ENCODE measurements at places on chromosomes 11 and 22.

DNA sequence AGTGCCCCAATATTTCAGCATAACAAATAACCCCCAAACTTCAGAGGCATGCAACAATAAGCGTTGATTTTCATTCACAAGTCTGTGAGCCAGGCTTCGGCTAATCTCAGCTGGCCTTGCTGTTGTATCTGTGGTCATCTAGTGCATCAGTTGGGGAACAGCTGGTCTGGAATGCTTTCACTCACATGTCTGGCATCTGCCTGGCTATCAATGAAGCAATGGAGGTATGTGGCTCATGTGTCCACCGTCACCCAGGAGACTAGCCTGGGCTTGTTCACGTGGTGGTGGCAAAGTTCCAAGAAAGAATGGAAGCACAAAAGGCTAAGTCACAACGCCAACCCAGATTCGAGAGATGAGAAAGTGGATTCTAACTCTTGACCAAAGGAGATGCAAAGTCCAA, 304.8 kb upstream of the ISX start:
- DNase-seq: no peak

- no peak for DNase-seq
Measured at GRCh38 chr22:46004105-46004866, 27.3 kb upstream of the WNT7B start.

DNA sequence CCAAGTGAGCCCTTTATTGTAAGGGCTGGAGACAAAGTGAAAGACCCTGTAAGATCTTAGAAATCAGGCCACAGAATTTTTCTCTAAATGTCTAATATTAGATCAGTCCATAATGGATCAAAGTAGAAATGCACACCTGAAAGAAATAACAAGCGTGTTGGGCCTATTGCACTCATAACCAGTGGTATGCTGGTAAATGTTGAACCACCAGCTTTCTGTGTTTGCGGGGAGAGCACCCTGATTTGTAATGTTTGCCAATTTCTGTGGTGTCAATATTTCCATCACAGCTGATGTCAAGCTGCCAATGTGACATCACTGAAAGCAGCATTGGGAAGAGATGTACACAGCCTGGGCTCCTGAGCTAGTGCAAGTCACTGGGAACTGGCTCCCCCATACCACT, 46.2 kb downstream of the ENDOD1 start:
- no peak for DNase-seq

DNA sequence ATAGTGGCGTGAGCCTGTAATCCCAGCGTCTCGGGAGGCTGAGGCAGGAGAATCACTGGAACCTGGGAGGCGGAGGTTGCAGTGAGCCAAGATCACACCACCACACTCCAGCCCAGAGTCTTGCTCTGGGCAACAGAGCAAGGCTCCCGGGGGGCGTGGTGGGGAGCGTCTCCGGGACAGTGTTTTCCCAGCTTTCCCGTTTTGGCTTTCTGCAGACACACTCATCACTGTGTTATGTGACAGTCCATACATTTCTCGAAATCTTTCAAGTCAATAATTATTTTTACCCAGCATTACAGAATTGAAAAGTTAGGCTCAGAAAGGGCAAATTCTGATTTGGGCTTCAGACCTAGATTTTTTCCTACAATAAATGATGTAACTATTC, 31.7 kb downstream of the NEAT1 start:
- DNase-seq: peak; percentile 20

DNA sequence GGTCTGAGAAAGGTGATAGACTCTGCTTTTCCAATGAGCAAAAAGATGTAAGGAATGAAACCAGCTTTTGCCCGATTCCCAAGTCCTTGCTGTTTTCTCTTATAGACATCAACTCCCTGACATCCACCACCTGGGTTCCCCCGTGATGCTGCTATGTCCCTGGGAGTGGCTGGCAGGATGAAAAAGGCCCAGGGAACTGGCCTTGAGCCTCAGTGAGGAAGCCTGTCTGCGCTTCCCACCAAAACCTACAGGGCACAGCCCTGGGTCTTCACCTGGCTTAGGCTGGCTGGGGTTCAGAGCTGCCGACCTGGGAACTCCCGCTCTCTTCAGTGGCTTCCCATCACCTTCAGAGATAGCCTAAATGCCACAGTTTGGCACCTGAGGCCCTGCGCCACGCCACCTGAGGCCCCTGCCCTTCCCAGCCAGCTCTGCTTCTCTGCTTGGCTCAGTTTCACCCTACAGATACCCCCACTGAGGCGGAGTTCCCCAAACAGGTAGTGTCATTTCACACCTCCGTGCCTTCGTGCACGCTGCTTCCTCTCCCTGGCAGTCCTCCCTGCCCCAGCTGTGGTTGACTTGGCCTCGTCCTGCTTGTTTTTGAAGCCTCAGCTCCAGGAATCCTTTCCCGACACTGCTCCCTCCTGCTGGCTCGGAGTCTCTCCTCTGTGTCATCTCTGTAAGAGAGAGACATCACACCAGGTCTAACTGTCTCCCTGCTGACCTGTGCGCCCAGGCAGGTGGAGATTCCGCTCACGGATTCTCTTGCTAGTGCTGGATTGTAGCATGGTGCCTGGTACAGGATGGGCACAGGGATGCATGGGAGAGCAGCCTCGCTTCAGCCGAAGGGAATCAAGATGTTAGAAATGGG, 10.7 kb downstream of the SLC37A2 start:
- DNase-seq: no peak

DNA sequence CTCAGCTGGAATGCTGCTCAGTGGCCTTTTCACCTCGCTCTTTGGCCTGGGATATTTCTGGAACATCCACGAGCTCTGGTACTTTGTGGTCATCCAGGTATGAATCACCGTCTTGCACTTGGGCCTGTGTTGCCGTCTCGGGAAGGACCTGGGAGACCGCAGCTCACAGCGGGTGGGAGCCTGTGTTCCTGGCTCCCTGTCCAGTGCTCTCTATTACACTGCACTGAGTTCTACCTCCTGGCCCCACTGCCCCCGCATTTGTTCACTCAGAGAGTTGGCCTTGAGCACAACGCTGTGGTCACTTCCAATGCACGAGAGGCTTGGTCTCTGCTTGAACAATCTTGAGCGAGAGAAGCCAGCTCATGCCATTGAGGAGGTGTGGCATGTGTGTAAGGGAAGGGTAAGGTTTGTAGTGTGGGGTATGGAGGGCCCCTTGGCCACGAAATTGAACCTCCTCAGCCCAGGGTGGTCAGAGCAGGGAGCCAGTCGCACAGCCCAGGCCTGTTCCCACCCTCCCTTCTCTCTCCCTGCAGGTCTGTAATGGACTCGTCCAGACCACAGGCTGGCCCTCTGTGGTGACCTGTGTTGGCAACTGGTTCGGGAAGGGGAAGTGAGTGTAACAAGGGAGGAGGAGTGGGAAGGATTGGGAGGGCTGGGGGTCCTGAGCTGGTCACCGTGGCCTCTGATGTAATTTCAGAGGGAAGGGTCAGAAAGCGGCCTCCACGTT, 16.2 kb downstream of the SLC37A2 start:
- no peak for DNase-seq

GRCh38 chr11:33311680-33312079, 54.5 kb downstream of the HIPK3 start:
- no peak for DNase-seq

GRCh38 chr22:20582171-20582511, 74.7 kb downstream of the MED15 start:
- no peak for DNase-seq

DNA sequence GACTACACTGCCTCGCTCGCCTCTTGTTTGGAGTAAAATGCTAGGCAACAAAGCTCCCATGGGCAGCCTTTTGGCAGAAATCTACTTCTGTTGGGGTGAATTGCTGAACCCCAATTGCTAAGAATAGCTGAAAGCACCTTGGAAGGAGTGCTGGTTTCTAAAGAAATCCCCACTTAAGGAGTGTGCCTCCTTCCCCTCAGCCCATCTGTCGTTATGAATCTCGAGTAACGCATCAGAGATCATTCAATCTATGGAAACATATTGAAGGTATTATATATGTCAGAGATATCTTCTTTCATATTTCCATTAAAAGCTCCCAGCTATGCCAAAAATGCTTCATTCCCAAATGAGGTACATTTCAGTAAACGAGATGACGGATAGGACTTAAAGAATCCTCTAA, 229.6 kb upstream of the BLID start:
- no peak for DNase-seq

GRCh38 chr22:28909375-28909774, 26.0 kb downstream of the ZNRF3 start:
- no peak for DNase-seq

Data from ACHN (cell line).